RWPE1 (cell line): ENCODE measurements at places on chromosomes 7 and 10.

DNA sequence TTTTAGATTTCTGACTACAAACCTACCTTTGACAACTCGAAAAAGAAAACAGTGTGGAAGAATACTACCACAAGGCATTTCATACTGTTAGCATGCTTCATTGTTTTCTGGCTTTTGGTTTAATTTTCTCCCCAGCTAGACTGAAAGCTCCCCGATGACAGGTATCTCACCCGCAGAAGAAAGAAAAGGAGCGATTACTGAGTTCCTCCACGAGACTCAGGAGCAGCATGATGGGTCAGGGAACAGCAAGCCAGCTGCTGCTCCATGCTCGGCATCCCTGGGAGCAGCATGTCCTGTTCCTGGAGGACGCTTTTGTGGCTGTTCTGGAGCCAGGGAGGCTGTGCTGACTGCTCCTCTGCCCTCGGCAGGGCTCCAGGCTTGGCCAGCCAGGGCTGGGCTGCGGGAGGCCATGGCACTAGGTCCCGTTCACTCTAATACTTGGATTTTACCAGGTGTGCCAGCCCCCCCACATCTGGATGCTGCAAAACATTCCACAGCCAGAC lies 133.4 kb downstream of the PRKAG2 start:
- no peak for DNase-seq

- no peak for DNase-seq
These were observed 49.5 kb downstream of the PIK3AP1 start for GRCh38 chr10:96670786-96671185.

DNA sequence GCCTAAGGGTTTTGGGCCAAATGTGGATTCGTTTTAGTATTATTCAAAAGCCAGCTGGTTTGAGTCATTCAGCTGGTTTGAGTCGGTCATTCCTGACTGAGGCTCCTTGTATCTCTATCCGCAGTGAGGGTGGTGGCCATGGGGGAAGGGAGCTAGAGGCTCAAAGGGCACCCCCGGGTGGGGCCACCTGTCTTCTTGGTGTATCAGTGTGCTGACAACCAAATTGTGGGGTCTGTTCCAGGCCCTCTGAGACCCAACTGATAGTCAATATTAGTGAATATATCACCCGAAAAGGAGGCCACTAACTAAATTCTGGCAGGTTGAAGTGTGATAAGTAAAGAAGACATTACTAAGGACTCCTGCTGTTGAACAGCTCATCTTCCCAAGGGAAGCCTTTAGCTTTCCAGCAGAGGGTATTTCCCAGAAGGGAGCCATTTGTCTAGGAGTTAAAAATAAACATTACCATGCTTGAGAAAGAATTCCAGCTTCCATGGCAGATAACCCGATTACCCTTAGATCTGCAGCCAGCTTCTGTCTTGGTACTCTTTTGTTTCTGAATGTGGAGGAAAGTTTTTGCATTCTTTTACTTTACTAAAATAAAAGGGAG lies 29.9 kb upstream of the DDX50 start:
- no peak for DNase-seq

DNA sequence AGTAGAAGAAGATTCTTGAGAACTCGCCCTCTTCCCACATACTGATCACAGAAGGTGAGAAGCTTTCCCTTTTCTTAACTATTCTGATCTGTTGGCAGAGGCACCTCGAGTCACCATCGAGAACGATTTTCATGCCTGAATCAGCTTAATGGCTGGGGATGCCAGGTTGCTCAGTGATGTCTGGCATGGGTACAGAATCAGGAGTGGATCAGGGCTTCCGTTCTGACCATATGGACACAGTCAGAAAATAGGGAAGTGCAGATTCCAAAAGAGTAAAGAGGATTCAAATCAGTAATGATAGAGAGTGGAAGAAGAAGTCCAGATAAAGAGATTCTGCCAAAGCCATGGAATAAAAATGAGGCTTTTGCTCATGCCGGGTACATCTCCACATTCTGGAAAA lies 52.0 kb upstream of the GRB10 start:
- DNase-seq: no peak

GRCh38 chr7:80374321-80374720 lies 137.5 kb downstream of the GNAT3 start:
- DNase-seq: no peak

DNA sequence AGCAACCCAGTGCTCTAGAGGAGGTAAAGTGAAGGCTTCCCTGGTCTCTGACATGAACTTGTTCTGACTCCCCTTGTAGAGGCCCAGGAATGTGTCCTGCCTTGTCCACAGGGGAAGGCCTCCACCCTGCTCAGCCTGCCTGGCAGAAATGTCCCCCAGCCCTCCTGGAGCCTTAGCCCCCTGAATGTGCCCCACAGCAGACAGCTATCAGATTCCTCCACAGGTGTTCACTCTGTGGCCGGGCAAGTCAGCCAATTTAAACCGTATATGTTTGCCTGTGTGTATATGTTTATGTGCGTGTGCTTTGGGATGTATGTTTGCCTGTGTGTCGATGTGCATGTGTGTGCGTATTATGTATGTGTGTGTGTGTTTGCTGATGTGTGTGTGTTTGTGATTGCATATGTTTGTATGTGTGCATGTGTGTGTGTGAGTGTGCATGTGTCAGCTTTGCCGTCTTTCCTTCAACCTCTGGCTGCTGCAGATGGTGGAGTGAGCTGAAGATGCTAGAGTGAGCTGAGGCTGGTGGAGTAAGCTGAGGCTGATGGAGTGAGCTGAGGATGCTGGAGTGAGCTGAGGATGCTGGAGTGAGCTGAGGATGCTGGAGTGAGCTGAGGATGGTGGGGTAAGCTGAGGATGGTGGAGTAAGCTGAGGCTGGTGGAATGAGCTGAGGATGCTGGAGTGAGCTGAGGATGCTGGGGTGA lies 68.9 kb upstream of the ANTXRL start:
- DNase-seq: no peak

- DNase-seq: no peak
These were observed 7.9 kb upstream of the RASSF4 start for GRCh38 chr10:44951576-44952226.

- DNase-seq: no peak
These were observed 25.7 kb downstream of the COBL start for GRCh38 chr7:51290702-51291540.

GRCh38 chr10:97659589-97659988 lies 19.1 kb downstream of the PI4K2A start:
- DNase-seq: no peak

GRCh38 chr10:35329520-35329919 lies 6.8 kb upstream of the CCNY start:
- no peak for DNase-seq

- DNase-seq: no peak
These were observed 7.7 kb upstream of the TRA2A start for GRCh38 chr7:23539494-23539907.

GRCh38 chr10:110980807-110981206 lies 61.4 kb downstream of the SHOC2 start:
- DNase-seq: no peak

- DNase-seq: peak; percentile 89
These were observed 22.7 kb upstream of the FXYD4 start for GRCh38 chr10:43348511-43349312.

DNA sequence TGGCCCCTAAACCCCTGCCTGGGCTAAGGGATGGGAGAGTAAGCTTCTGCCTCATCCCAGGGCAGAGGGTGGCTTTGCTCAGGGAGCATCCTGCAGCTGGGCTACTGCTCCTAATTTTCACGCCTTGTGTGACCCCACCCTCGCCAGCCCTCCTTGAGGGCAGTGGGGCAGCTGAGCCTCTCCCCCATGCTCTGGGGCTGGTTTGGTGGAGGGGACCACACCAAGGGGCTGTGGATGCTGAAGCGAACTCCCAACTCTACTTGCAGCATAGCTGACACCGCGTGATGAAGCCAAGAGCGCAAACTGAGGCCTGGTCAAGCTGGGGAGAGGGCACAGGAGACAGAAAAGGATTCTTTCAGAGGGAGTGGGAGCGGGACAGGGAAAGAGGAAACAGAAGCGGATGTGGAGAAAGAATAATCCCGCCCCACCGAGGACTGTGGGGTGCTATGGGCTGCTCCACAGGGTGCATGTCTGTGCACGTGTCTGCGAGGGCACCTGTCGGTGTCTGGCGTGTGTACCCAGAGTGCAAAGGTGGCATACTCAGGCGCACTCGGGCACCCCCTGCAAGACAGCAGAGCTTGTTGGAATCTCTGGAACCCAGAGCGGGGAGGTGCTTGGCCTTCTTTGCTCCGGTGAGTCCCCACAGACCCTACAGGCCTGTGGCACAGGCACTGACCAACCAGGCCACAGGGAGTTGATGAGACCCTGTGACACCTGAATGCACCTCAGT lies 19.4 kb upstream of the RASGEF1A start:
- DNase-seq: no peak

DNA sequence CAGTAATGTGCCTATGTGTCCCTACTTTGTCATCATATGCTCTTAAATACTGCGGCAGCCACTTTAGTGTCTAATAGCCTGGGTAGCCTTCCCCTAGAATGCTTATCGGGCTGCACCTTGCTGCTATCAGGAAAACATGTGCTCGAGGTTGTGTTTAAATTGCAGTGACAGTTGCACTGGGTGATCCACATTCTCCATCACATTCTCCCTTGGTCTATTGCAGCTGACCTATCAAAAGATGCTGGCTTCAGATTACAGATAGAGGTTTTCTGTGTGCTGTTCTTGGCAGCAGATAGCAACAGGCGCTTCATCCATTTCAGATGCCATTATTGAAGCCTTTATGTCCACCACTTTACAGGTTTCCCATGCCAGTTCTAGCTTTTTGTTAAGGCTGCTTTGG lies 130.1 kb upstream of the MDFIC start:
- no peak for DNase-seq

DNA sequence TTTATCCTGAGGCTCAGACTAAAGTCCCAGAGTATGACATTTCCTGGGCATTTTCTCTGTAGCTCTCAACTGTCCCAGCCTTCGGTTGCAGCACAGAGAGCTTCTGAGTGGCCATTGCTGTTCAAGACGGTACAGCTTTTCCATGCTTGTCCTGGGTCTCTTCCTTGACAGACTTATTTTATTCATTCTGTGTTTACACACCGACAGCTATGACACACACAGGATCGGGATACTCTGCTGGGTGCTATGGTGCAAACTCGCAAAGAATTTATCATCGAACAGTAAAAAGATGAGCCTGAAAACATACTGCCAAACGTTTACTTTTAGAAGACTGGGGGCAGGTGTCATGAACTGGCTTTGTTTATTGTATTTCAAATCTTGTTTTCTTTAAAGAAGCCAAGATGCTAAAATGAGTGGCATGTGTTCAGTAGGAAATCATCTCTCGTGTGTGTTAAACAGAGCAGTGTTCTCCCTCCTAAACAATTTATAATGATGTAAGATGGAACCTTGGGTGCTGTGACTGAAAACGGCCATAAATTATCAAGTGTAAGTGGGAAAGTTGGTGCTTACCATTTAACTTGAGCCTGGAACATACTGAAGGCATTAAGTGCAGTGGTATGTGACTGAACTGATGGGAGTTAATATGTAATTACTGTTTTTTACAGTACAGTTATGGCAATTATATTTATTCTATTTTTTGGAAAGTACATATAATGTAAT lies 120.8 kb downstream of the CELF2 start:
- no peak for DNase-seq

DNA sequence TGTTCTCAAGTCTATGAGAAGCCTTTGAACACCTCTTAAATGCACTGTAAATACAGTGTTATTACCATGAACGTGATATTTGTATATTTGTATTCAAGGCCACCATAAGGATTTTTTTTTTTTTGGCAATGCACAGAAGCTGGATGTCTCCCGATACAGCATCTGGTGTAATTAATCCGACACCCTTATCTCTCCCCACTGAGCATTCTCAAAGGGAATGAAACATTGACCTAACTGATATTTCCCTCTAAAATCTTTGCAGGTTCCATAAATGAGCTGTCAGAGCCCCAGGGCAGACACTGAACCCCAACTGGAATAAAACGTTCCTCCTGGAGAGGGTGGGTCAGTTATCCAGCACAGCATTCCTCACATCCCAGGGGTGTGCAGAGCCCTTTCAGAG lies 316.6 kb downstream of the PAXIP1 start:
- DNase-seq: no peak

- peak; percentile 54 for DNase-seq
These were observed 3.6 kb downstream of the NPM3 start for GRCh38 chr10:101779544-101780186.

GRCh38 chr7:50655490-50655889 lies 90.3 kb upstream of the DDC start:
- DNase-seq: no peak

- no peak for DNase-seq
These were observed 145.7 kb downstream of the AHR start for GRCh38 chr7:17444151-17444550.

- no peak for DNase-seq
These were observed 13.7 kb upstream of the HERC4 start for GRCh38 chr10:68088740-68089139.

DNA sequence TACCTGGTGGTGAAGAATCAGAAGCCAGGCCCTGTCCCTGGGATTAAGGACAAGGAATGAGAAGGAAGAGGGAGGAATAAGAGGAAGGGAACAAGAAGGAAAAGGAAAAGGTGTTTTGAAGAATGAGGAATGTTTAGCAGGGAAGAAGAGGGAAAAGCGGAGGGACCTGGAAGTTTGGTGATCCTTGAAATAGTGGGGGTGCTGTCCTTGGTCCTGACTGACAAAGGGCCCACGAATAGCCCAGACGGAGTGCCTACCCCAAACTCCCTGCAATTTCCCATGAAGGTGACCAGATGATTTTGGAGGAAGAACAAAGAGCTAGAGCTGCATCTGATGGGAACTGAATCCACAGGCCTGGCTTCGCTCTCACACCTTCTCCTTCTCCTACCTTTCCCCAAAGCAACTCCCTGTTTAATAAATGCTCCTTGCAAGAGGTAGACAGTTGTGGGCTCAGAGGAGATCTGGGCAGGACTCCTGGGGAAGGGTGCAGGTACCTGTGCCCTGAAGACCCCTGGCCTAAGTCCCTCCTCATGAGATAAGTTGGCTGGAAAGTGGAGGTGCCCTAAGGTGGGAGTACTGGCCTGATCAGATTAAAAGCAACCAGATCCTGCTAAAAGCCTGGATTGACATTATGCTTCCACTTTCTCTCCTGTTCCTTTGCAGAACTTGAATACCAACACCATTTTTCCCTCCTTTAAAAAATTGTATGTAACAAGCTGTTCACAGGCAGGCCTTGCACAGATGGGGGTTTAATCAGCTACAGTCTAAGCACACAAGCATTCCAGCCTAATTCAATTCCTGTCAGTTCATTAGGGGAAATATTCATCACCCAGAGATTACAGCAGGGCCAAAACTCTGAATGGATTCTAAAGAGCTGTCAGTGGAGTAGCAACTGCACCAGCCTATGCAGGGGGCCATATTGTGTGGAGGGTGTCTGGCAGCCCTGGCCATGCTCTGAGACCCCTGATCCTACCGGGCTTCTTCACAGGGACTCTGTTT lies 19.4 kb downstream of the KAZALD1 start:
- peak; percentile 58 for DNase-seq
